Jurkat, Clone E6-1 (cell line): ENCODE measurements at places on chromosomes 1 and 21.
A peak's percentile ranks its signal among the peaks of the same experiment; 100 is the strongest.

- no peak for DNase-seq
These were observed 25.1 kb upstream of the KNCN start for GRCh38 chr1:46576596-46576995.

DNA sequence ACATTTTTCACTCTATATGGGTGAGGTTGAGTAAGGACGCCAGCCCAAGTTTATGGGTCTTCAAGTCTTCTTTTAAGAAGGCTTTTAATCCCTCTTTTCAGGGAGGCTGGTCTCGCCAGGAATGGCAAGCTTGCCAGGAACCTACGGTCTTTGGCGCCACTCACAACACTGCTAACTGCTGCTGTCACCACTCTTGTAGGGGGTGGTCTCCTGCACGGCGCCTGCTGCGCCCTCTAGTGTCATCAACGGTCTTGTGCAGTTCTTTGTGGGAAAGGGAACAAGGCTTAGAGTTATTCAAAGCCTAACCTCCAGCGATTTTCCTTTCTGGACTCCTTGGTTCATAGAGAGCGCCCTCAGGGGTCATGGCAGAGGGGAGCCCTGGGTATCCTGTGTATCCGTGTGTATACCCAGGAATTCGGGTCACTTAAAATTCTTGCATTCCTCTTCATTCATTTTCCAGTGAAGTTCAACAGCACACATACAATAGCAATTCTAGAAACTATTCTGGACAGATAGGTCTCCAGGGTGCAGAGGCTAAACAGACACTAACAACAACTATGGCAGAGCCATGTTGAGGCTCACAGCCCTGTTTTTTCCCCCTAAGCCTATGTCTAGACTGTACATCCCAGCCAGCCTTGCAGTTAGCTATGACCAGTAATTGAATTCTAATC, 392.8 kb upstream of the CAMK1G start:
- DNase-seq, result peak; percentile 43

DNA sequence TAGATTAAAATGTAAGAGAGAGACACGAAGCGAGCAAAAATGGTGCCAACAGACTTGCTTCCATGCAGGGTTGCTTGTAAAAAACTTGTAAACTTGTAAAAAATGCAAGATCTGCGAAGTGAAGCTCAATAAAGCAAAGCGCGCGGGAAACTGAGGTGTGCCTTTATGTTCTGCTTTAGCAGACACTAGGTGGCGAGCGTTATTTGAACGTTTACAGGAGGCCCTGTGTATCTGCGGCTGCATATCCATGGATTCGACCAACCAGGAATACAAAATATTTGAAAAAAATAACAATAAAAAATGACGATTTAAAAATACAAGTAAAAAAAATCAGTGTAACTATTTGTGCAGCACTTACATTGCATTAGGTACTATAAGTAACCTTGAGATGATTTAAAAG, 1.5 kb downstream of the UBE2G2 start:
- DNase-seq, result peak; percentile 74

GRCh38 chr1:41285818-41286217, 43.7 kb upstream of the SCMH1 start:
- DNase-seq, result no peak

- no peak for DNase-seq
These were observed 158.2 kb downstream of the TRIM33 start for GRCh38 chr1:114352797-114353196.

DNA sequence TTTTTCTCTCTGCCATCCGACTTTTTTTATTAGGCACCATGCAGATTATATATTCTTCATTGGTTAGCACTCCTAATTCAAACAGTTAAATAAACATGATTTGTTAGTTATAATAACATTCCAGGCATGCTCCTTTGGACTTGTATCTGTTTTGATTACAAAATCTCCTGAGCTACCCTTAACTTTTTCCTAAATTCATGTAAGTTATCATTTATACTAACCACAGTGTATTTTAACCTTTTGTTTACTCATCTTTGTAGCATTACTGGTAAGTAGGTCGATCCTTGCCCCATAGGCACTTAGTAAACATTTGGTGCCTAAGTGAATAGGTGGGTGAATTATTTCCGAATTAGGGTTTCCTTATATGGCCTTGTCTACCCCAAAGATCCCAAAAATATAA, 43.8 kb downstream of the MIER1 start:
- no peak for DNase-seq

- no peak for DNase-seq
These were observed 18.0 kb downstream of the PADI2 start for GRCh38 chr1:17101261-17101660.

DNA sequence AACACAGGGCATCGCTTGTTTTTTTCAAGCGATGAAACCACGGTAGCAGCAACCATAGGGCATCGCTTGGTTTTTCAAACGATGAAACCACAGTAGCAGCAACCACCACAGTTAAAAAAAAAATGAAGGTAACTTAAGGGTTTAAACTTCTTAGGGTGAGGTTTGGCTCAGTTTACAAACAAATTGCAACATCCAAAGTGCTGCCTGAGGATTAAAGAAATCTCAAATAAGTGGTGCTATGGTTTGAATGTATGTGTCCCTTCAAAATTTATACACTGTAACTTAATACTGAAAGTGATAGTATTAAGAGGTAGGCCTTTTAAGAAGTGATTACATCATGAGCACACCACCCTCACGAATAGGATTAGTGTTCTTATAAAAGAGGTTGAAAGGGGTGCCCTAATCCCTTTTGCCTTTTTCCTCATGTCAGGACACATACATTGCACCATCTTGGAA, 6.4 kb upstream of the GBP5 start:
- DNase-seq, result peak; percentile 39

DNA sequence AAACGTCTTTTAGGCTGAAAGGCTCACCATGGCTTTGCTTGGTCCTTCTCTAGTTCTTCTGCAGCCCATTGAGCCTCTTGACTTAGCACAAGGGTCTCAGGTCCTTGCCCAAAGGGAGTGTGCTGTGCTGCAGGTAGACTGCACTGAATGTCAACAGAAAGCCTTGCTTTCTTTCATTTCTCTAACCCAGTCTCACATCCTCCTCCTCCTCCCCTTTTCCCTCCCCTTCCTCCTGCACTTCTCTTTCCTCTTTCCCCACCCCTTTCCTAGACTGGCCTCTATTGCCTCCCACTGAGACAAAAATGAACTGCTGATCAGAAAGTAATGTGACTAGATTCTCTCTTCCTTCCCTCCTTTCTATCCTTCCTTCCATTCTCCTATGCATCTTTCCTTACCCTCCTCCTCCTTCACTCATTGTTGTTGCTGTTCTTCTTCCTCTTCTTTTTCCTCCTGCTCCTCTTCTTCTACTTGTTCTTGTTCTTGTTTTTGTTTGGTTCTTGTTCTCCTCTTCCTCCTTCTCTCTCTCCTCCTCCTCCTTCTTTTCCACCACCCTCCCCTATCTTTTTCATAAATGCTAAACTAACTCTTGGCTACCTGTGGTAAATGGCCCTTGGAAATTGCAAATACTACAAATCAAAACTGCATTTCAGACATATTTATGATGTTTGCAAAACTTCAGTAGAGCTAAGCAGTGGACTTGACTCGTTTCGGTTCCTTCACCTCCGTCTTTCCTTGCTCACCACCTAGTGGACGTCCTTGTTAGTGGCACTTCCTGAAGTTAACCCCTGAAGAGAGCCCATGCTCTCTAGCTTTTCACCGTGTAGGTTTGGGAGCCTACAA, at the start of gene SELL:
Gene SELL, minus strand, starts transcription at position 152 of the 840 bp plus-strand sequence. Its CDS starts 122 bp downstream, at position 30.
- DNase-seq, result peak; percentile 92

DNA sequence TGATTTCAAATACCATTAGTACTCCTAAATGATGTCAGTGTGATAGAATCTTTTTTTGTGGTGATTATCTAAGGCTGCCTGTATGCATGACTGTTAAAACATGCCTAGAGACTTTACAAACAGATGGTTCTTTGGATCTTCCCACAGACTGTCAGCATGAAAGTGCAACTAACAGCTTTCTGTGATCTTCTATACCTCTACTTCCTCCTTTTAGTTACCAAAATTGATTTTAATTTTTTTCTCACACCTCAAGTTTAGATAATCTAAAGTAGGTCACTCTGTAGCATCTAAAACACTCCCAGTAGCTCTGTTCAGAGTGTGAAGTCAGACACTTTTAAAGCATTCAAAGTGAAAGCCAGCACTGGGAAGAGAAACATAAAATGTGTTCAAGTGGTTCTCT, 534.5 kb downstream of the PTPRC start:
- peak; percentile 100 for DNase-seq

GRCh38 chr1:214579183-214579582, 23.8 kb upstream of the CENPF start:
- DNase-seq, result no peak

DNA sequence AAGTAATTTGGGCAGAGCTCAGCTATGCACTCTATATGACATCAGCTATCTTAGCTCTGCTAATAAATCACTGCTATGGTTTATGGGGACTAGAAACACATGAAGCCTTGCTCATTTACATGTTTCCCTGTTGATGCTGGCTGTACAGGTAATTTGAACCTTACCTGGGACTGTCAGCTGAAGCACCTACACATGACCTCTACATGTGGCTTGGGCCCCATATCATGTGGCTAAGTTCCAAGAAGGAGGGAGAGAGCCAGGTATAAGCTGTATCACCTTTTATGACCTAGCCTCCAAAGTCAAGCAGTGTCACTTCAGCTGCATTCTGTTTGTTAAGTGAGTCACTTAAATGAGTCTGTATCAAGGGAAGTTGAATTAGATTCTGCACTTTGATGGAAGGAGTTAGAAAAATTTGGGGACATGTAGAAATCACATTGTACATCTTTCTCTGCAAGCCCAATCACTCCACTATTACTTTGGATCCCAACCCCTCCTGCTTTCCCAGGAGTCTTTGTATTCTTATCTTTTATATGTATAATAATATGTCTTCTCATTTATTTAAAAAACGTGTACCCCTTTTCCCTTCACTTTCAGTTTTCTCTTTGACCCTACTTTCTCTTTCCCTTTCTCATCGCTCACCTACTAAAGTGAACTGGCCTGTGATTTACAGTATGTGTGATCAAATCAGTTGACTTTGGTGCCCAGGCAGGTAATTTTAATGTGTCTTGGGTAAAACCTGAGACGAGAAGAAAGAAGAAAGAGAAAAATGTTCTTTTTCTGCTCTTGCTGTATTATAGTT, 53.4 kb upstream of the PRKACB start:
- no peak for DNase-seq

DNA sequence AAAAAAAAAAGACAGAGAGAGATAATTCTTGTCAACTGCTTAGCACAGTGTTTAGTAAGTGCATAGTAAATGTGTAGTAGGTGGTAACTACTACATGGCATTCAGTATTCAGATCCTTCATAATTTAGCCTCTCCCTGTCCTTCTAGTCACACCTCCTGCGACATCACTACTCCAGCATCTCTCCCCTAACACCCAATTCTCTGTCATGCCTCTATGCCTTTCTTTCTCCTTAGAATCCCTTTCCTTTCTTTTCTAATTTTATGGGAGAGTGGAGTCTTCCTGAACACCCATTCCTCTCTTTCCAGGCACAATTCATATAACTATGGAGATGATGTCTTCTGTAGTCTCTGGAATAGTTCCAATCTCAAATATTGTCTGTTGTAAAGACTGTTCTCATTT, 3.9 kb upstream of the VPS72 start:
- no peak for DNase-seq

DNA sequence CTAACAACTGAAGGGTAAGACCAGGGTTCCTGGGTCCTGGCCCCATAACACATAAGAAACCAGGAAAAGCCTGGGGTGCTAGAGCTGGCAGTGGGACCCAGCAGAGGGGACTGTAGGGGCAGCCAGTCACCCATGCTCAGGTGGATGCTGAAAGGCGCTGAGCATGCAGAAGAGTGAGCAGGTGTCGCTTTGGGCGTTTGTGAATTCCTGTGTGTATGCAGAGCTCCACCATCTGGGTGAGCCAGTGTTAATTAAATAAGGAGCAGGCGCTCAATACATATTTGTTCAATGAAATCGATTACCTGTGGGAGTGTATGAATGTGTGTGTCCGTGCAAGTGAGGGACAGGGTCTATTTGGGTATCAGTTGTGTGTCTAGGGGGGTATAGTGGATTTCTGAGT, 499 bp downstream of the C1QA start:
- no peak for DNase-seq

GRCh38 chr1:248114890-248115289, 19.9 kb downstream of the OR2L13 start:
- DNase-seq, result no peak

GRCh38 chr1:94660258-94660657, 118.7 kb upstream of the F3 start:
- DNase-seq, result no peak

DNA sequence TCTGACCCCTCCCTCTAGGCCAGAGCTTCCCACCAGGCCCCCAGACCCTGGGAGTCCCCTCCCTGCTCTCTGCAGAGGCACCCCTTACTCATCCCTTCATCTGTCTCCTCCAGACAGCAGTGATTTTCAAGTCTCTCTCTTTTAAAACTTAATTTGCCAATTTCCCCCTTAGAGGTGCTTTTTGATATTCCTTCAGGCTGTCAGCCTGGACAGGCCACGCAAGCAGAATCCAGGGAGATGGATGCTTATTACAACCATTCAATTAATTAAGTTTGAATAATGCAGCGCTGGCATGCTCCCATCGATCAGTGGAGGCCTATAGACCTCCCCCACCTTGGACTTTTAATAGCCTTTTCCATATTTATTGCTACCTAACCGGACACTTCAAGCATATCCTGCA, 6.2 kb downstream of the CAMK2N1 start:
- no peak for DNase-seq

DNA sequence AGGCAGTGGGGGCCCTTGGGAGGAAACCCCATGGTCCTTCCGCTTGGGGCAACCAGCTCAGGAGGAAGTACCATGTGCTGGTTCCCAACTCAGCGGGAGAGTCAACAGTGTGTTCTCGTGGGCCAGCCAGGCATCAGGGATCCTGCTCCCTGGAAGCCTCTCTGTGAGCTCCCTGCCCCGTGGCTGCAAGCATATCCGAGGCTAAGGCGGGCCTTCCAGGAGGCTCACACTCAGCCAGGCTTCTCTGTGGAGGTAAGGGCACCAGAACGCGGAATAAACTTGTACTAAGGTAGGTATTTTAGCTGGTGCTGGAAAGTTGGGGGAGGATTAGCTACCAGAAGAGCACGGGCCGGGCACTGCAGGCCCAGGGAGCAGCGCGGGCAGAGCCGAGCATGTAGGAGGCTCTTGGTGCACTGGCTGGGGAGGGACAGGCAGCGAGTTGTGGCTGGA, 74.7 kb upstream of the POU3F1 start:
- no peak for DNase-seq

GRCh38 chr1:108106775-108107174, 93.4 kb downstream of the SLC25A24 start:
- no peak for DNase-seq

DNA sequence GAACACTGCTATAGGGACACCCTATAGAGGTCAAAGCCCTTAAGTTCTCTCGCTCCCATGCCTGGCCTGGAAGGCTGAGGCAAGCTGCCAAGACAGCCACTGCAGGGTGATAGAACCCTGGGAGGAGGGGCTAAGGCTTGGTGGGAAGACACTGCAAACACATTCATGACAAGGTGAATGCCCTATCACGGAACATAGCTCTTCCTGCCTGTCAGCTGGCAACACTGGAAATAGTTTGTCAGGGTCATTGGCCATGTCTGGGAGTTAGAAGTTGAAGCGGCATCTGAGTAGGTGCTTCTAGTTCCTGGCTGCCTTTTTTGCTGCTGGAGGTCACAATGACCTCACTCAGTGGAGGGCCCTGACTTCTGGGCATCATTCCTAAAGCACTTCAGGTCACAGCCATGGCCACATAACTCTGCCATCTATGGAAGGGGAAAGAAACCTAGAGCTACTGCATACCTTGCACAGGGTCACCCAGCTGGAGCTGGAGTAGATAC, 4.2 kb downstream of the FABP3 start:
- no peak for DNase-seq

GRCh38 chr1:229590119-229590518, 31.6 kb upstream of the ABCB10 start:
- DNase-seq, result no peak
